ENCODE measurements at places on chromosomes 2 and 18. TPM values are rescaled to one million over a fixed set of nuclear protein-coding genes. Genes with fewer than 3 reads are reported as not detected.

Gene LYPD6B
- 41.4 TPM for total RNA-seq

Gene ATP9B
- total RNA-seq = 54.4 TPM

Gene FSHR
- not detected for total RNA-seq

Gene DSC2
- 19.0 TPM for total RNA-seq

Gene AMER3
- total RNA-seq = not detected

Gene IHH
- total RNA-seq = not detected

Gene SKOR2
- total RNA-seq = not detected

Gene EVX2
- total RNA-seq = not detected

Gene ERMN
- 1.4 TPM for total RNA-seq

Gene IL36B
- not detected for total RNA-seq

Gene CYP27C1
- 0.29 TPM for total RNA-seq

Gene SFT2D3
- 12.3 TPM for total RNA-seq

Gene TUBB8B
- not detected for total RNA-seq

Gene DES
- 29.5 TPM for total RNA-seq

Gene KCNS3
- total RNA-seq = 16.0 TPM

Gene SLC19A3
- total RNA-seq = 46.9 TPM

Gene FLACC1
- total RNA-seq = 1.6 TPM

Gene NMUR1
- total RNA-seq = under 0.01 TPM

Gene SULT1C3
- total RNA-seq = 2.0 TPM

Gene PHOSPHO2
- 16.2 TPM for total RNA-seq

Gene TMEM169
- total RNA-seq = not detected

Gene SNED1
- total RNA-seq = 27.1 TPM

Gene CDK5R2
- not detected for total RNA-seq

Gene GCKR
- 1.8 TPM for total RNA-seq

Gene OXER1
- 1.0 TPM for total RNA-seq

Gene CENPA
- total RNA-seq = 0.64 TPM

Gene PCARE
- not detected for total RNA-seq

Gene L3MBTL4
- total RNA-seq = 19.7 TPM

Gene DDX18
- total RNA-seq = 50.8 TPM

Gene ASXL3
- total RNA-seq = 0.98 TPM

Gene TBR1
- total RNA-seq = not detected

Gene HAT1
- 53.4 TPM for total RNA-seq

Gene CSRNP3
- total RNA-seq = 10.0 TPM

All from breast epithelium (tissue), 4 donors.